ENCODE measurements at places on chromosomes 12 and 14.

DNA sequence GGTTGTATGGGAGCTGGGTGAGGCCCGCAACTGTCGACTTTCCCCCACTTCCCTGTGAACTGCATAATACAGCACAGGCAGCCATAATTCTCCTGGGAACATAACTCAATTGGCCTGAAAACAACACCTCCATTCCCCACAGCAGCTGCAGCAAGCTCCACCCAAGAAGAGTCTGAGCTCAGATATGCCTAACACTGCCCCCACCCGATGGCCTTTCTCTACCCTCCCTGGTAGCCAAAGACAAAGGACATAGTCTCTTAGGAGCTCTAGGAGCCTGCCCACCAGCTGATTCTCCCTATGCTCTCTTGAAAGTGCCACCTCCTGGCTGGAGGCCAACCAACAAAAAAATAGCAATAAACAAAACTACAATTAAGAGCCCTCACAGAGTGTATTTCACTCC lies 542.7 kb upstream of the LMO3 start:
- no peak for DNase-seq

- DNase-seq, result no peak
Measured at GRCh38 chr14:103594265-103594664, 31.5 kb downstream of the COA8 start.

GRCh38 chr12:57109207-57110103 lies 1.7 kb downstream of the STAT6 start:
- no peak for DNase-seq

GRCh38 chr12:92143686-92144630 lies 1.7 kb downstream of the BTG1 start:
- DNase-seq, result peak; percentile 93

DNA sequence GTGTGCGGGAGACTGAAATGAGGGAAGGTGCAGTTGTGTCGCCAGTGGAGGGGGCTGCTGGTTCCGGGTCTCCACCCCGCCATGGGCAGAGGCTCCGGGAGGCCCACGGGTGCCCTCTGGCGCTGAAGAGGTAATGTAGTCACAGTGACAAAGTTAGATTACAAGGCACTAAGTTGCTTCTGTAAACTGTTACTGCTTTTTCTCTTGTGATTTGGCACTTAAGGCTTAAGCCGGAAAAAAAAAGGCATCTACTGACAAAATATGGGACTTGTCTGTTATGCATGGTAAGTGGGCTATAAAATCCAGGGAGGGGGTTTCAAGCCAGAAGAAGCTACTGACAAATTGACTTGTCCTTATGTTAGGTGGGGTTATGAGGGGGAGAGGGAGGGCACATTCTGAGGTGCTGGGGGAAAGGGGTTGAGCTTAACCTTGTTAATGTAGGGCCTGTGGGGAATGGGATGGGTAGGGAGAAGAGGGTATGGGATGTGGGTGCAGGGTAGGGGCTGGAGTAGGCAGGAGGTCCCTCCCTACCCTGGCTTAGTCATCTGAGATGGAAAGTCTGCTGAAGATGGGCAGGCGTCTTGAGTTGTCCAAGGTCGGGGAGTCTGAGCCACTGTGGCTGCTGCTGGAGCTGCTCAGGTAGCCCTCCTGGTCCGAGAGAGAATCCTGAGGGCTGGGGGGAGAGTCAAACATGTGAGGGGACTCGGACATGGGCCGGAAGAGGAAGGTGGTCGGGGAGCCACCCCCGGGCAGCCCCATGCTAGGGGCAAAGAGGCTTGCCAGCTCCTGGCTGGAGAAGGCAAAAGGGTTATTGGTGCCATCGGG lies 3.7 kb downstream of the ZFP36L1 start:
- DNase-seq, result peak; percentile 70

- DNase-seq, result no peak
Measured at GRCh38 chr12:15749937-15750336, 39.3 kb downstream of the EPS8 start.

DNA sequence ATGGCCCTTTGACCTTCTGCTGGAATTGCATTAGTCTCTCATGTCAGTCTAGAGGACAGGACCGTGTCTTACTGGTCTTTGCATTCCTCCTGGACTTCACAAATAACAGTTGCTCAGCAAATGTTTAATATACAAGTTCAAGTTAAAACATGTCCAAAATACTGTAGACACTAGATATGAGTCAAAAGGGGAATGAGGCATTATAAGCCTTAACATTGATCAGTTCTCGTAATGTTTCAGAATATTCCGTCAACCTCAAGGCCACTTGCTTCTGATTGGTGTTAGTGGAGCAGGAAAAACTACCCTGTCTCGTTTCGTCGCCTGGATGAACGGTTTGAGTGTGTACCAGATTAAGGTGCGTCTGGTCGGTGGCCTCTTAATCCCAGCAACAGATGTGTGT lies 59.9 kb downstream of the HSP90AA1 start:
- DNase-seq, result no peak

GRCh38 chr12:53677800-53678148 lies 1.9 kb upstream of the ATP5MC2 start:
- DNase-seq, result no peak

- DNase-seq, result no peak
Measured at GRCh38 chr14:22778084-22778483, 11.6 kb downstream of the OXA1L start.

DNA sequence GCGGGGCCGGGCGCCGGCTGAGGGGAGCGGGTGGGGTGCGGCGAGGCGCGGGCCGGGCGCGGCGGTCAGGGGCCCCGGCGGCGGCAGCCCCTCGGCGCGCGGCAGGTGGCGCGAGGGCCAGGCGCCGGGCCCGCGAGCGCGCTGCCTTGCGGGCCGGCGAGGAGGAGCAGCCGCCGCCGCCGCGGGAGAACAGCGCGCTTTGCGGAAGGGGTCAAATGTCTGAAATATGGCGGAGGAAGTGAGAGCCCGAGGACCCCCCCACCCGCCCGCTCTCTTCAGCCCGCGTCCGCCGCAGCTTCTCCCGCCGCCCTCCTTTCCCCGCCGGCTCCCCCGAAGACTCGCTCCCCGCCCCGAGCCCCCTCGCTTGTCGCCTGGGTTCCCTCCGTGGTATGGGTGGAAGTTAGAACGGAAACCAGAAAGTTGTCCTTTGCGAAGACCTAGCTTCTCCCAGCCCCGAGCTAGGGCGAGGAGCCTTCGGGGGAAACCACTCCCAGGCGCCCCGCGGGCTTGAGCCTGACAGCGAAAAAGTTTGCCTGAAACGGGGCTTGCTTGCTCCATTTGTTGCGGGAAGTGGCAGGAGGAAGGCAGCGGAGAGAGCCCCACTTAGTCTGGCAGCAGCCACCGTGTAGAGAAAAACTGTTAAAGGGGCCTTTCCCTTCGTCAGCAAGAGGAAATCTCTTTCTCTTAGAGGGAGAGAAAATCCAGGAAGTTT lies 551 bp downstream of the RAP1B start:
- DNase-seq, result peak; percentile 47

DNA sequence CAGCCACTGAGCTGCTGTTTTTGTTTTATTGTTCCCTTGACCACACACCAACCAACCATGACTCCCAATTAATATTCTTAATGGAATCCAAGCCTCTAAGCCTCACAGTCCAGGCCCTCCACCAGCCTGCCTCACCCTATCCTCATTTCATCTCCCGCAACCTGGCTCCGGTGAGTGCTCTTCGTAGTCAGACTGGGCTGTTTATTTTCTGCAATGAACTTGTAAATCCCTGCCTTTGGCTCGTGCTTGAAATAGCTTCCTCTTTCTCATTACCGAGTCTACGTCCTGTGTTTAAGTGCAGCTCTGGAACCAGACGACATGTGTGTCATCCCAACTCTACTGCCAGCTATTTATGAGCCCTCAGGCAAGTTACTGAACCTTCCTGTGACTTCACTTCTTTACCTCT lies 12.4 kb upstream of the ETFBKMT start:
- no peak for DNase-seq

GRCh38 chr14:90336985-90337384 lies 5.2 kb upstream of the NRDE2 start:
- no peak for DNase-seq

DNA sequence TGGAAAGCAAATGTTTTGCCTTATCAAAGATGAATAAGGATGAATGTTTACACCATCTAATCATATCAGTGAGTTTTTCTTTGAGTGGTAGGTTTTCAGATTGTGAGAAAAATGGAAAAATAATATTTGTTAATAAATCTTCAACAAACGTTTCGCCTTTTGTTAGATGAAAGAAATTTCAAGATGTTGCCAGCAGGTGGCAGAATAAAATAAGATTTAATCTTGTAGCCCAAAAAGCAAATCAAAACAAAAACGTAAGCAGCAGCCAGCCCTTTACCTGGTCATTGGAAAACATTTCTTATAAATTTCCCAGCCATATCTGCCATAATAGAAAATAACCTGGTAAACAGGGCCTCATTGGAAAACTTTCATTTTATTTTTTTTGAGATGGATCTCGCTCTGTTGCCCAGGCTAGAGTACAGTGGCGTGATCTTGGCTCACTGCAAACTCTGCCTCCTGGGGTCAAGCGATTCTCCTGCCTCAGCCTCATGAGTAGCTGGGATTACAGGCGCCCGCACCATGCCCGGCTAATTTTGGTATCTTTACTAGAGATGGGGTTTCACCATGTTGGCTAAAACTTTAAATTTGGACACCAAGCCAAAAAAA lies 15.4 kb upstream of the TMEM120B start:
- DNase-seq, result peak; percentile 64

- DNase-seq, result no peak
Measured at GRCh38 chr12:127127897-127128296, 1139.1 kb upstream of the TMEM132C start.

GRCh38 chr12:91741932-91742331 lies 403.7 kb downstream of the BTG1 start:
- no peak for DNase-seq

DNA sequence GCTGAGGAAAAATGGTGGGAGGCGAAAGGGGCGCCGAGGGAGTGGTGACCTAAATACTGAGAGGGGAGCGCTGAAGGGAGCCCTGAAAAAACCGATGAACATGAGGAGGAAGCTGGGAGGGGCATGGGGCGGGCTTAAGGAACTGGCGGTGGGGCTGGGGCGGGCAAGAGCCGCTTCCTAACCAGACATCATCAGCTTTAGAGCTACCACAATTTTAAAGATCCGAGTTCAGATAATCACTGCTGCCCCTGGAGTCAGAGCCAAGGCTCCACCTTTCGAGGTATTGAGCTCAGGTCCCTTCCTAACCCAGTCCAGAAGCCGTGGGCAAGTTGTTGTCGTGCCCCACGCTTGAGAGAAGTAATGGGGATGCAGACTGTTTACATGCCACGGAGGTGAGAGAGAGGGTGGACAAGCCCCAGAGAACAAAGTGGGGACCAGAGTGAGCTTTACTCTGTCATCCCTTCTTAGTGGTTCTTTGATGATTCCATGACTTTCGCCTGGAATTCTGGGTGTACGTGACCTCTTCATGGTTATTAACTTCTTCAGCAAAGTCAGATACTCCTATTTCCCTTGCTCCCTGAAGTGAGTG lies 393 bp downstream of the ORMDL2 start:
- no peak for DNase-seq

GRCh38 chr12:6787309-6787708 lies 2.0 kb upstream of the CD4 start:
- DNase-seq, result no peak

DNA sequence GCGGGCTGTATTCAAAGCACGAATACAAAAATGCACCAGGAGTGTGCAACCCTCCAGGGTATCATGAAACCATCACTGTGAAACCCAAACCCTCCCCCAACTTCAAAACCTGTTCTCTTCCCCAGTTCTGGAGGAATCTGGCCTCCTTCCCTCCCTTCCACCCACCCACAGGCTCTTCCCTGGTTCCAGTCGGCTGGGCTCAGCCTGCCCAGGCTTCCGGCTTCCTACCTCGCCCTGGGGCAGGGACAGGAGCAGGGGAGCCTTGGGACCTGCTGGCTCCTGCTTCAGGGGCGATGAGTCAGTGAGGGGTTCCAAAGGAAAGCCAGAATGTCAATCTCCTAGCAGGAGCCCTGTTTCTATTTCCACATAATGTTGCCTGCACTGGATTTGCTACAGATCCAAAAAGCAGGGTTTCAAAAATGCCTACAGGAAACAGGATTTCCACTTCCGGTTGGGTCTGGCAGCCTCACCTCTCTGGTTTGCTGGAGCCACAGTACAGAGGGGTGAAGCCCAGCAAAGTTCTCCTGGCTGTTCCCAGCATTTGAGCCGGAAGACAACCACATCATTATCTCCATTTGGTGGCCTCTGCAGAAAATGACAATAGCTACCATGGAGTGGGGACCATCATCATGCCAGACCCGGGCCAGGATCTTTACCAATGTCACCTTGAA lies 278.3 kb downstream of the DPF3 start:
- no peak for DNase-seq

DNA sequence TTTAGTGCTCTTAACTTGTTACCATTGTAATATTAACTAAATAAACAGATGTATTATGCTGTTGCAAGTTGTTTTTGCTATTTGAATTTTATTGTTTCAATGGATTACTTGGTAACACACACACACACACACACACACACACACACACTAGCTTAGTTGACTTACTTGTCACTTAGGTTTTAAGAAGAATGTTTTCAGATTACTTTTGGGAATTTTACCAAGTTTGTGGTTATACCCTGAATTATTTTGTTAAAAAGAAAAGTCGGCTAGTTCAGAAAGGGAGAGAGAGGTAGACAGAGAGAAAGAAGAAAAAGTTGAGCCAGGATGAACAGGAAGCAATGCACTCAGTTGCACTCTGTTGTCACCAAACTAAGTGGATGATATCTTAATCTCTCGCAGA lies 5.3 kb downstream of the SSTR1 start:
- no peak for DNase-seq

- no peak for DNase-seq
Measured at GRCh38 chr12:3255057-3255456, 177.9 kb downstream of the TSPAN9 start.

DNA sequence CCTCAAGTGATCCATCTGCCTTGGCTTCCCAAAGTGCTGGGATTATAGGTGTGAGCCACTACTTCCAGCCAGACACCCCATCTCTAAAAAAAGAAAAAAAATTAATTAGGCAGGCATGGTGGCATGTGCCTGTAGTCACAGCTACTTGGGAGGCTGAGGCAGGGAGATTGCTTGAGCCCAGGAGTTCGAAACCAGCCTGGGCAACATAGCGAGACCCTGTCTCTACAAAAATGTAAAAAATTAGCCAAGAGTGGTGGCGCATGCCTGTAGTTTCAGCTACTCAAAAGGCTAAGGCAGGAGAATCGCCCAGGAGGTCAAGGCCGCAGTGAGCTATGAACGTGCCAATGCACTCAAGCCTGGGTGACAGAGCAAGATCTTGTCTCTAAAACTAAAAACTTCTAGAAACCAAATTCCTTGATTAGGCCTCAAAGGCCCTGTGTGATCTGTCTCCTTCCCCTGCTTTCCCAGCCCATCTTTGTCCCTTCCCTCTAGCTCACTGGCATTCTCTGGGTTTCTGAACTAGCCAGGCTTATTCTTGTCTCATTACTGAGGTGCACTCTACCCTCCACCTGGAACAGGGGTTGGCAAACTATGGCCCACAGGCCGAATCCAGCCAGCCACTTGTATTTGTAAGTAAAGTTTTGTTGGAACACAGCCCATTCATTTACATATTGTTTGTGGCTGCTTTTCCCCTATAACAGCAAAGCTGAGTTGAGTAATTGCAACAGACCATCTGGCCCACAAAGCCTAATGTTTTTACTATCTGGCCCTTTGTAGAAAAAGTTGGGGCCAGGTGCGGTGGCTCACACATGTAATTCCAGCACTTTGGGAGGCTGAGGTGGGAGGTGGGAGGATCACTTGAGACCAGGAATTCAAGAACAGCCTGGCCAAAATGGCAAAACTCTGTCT lies 17.2 kb upstream of the TPCN1 start:
- no peak for DNase-seq
